SW480 (cell line): ENCODE measurements at places on chromosomes 4 and X.

DNA sequence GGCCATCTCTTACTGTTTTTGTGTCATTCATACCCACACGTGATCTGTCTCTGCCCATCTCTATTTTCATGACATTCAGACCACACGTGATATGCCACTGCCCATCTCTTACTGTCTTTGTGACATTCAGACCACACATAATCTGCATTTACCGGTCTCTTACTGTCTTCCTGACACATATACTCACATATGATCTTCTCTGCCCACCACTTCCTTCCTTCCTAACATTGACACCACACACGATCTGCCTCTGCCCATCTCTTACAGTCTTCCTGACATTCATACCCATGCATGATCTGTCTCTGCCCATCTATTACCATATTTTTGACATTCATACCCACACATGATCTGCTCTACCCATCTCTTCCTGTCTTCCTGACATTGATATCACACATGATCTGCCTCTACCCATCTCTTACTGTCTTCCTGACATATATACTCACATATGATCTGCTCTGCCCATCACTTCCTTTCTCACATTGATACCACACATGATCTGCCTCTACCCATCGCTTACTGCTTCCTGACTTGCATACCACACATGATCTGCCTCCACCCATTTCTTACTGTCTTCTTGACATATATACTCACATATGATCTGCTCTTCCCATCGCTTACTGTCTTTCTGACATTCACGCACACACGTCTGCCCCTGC is 36.1 kb downstream of the SCML1 start:
- no peak for DNase-seq

DNA sequence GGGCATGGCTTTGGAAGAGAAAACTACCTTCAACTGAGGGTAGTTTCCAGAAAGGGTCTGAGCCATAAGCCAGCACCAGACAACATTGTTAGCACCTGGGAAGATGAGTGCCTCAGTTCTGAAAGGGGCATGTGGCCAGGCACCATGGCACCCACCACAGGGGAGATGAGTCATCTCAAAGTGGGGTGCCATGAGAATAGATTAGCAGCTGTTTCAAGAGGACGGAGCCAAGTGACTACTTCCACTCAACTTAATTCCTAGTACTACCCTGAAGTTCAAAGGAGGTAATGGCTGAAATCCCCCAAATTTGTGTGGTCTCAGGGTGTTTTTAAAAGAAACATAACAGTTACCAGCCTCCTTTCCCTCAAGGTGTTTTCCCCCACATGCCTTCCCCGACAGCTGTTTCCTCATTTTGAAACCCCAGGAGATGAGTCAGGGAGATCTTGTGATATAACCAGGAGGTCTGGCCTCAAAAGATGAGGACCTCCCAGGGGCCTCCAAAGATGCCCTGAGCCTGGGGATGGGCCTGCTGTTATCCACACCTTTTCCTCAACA is 27.8 kb upstream of the FTHL17 start:
- DNase-seq = no peak

- no peak for DNase-seq
Measured at GRCh38 chr4:8891646-8892555, 20.3 kb upstream of the HMX1 start.

DNA sequence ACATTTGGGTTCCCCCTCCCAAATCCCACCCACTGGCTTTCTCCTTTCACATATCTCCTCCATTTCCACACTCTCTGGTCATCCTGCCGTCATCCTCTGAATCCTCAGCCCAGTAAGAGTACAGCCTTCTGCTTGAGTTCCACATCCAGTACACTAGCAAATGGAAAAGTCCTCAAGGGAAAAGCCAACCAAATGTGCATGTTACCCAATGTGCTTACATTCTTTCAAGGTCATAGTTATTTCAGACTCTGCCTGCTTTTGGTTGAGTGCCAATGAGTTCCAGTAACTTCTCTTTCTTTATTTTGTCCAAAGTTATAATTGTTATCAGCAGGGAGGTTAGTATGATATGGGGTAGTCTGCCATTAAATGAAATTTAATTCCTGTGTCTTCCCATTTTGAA is 78.1 kb downstream of the SRPX start:
- no peak for DNase-seq

DNA sequence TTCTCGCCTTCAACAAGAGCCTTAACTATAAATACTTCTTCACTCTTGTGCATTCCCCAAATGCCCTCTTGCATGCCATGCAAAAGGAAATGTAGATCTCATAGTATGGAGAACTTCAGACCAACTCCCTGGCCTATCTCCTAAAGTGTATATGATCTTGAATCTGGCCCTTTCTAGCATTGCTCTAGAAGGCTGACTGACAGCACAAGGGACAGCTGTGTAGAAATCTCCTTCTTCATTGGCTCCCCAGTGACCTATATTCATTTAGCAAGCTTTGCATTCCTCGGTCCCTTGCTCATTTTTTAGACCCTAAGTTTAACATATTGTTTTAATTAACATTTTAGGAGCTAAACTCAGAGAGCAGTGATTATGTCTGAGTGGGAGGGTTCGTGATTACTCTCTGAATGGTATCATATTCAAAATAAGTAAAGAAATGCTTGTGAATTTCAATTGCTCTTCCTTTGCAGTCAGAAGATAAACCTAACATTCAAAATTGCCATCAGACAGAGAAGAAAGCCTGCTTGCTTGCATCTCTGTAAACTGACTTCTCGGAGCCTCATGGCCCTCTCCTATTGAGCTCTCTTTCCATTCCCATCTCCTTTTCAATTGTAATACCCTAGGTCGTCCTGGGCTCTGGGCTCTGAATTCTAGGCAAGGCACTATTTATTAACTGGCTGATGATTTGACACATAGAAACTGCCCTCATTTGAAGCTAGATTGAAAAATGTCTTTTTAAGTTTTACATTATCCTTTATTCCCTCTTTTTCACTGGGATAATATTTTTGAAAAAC is 120.3 kb upstream of the PRKG2 start:
- DNase-seq = no peak

GRCh38 chrX:52577464-52578173 is 60.8 kb upstream of the XAGE1B start:
- DNase-seq = peak; percentile 23

GRCh38 chr4:105741548-105741947 is 33.0 kb downstream of the GSTCD start:
- no peak for DNase-seq

- DNase-seq = no peak
Measured at GRCh38 chrX:70969635-70970481, 39.0 kb upstream of the SLC7A3 start.

DNA sequence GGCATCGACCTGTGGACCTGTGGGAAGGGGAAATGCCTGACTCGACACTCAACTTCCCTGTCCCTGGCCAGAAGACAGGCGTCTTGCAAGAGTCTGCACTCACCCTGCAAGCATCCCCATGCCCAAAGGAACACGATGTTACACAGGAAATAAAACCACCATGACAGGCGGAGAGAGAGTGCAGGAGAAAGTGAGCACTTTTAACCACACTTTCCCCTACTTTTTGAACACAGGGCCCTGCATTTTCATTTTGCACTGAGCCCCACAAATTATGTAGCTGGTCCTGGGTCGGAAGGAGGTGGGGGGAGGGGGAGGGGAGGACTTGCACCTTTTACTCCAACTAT is 13.8 kb upstream of the MAN2B2 start:
- no peak for DNase-seq

DNA sequence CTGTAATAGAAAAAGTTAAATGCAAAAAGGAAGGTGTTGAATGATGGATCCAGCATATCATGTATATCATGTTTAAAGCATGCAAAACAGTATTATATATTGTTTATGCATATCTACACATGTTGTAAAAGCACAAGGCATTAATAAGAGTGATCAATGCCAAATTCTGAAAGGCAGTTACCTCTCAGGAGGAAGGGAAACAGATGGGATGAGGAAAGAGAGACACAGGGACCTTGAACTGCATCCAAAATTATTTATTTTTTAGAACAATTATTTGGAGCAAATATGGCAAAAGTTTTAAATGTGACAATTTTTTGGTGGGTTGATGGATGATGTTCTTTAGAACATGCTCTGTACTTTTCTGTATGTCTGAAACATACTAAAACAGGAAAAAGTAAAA is 193.4 kb downstream of the CLCN4 start:
- no peak for DNase-seq

- DNase-seq = no peak
Measured at GRCh38 chr4:3866813-3867129, 100.6 kb downstream of the ADRA2C start.

- no peak for DNase-seq
Measured at GRCh38 chr4:148118633-148119032, 323.6 kb downstream of the NR3C2 start.

DNA sequence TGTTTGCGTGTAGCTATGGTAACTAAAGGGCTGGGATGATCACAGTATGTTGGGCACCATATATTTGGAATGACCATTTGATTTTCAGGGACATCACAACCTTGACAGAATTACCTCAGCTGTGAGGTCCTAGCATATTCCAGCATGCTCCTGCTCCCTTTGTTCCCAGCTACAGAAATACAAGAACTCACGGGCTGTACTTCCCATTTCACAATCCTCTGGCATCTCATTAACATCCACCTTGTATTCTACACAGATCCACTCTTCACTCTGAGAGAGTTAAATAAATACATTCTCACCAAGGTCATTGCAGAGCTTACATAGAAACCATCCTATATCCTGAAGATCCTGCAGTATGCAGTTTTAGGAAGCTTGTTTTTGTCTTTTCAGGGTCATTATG is 169.7 kb downstream of the FRMPD4 start:
- no peak for DNase-seq

- no peak for DNase-seq
Measured at GRCh38 chr4:88285235-88285653, 883 bp upstream of the PPM1K start.

DNA sequence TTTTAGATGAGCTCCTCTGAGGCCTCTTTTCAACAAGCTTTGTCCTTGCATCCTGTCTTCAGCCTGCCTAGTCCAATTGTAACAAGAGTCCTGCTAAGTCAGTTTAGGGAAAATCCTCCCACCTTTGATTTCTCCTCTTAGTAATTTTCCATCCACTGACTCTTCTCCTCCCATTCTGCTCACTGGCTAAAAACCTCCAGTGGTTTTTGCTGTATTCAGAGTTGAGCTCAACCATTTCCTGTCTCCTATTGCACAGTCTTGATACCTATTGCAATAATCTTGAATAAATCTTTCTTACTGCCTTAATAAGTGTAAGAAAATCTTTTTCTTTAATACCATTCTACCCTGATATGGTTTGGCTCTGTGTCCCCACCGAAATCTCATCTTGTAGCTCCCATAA is 117.8 kb upstream of the ENPP6 start:
- no peak for DNase-seq

DNA sequence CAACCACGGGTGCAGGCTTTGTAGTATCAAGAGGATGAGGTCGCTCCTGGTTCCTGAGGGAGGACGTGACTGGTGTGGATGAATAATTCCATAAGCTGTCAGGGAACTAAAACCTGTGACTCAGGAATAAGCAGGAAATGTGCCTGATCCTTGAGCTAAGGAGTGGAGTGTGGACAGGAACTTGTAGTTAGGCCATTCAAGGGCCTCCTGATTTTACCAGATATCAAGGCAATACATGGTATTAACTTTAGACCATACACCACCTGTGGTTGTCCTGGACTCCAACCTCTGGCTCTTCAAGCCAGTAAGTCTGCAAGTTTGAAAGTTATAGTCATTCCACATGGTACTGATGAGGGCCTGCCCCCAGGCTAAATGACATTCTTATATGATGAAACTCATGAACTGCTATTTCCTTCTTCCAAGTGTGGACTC is 12.1 kb upstream of the ING2 start:
- no peak for DNase-seq

- DNase-seq = no peak
Measured at GRCh38 chrX:128928636-128929035, 594.7 kb downstream of the SMARCA1 start.

GRCh38 chrX:21529771-21530170 is 128.4 kb downstream of the KLHL34 start:
- no peak for DNase-seq

- no peak for DNase-seq
Measured at GRCh38 chr4:20487852-20488251, 212.4 kb upstream of the PACRGL start.

GRCh38 chrX:78333521-78333920 is 6.1 kb upstream of the CYSLTR1 start:
- no peak for DNase-seq

DNA sequence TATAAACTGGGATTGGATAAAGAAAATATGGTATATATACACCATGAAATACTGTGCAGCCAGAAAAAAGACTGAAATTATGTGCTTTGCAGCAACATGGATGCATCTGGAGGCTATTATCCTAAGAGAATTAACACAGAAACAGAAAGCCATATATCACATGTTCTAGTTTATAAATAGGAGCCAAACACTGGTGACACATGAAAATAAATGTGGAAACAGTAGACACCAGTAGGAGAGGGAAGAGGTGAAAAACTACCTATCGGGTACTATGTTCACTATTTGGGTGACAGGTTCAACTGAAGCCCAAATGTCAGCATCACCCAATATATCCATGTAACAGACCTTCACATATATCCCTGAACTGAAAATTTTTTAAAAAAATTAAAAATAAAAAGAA is 725.1 kb downstream of the C4orf33 start:
- no peak for DNase-seq

- DNase-seq = no peak
Measured at GRCh38 chr4:107705742-107706556, 14.1 kb downstream of the PAPSS1 start.

DNA sequence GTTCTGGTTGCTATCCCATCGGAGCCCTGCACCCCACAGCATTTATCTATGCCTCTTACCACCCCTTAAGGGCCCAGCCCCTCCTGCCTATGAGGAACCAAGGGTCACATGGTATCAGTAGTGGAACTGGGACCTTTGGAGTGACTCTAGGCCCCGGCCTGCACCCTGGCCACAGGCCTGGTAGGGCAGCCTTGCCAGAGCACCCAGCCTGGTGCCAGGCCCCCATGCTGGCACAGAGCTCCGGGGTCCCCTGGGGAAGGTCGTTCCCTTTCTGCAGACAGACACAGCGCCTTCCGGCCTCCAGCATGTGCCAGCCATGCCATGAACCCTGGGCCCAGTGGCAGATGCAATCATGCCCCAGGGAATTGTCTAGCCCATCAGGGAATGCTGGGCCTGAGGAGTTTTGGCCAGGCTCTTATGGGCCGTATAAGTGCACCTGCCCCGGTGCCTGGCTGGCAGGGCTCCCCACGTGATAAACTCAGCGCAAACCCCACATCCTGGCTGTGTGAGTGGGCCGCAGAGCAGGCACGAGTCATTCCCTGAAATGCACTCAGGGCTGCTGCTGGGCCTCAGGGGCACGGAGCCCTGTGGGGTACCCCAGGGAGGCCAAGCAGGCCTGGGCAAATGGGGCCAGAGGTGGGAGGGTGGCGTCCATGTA is 19.8 kb upstream of the ADD1 start:
- no peak for DNase-seq

DNA sequence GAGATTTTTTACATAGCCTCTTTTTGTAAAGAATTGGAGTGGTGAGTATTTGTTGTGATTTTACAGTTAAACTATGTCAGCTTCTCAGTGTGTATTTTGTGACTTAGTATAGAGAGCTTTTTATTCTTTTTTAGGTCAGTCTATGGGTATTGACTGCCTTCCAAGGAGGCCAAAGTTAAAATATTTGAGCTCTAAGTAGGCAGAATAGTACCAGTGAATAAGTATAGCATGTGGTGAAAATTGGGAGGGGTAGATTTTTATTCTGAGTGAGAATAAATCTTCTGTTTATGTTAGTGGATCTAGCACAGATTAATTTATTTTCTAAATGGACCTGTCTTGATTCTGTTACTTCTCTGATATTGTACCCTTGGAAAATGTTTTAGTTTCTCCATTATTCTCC is 37.5 kb downstream of the HERC3 start:
- no peak for DNase-seq

GRCh38 chr4:72295966-72296557 is 264.3 kb downstream of the NPFFR2 start:
- DNase-seq = peak; percentile 37

GRCh38 chrX:47068720-47069119 is 9.5 kb upstream of the RGN start:
- DNase-seq = no peak
